ENCODE measurements at places on chromosomes 6 and 20. TPM values are rescaled to one million over a fixed set of nuclear protein-coding genes. Genes with fewer than 3 reads are reported as not detected.

- H3K4me1 ChIP-seq, result no peaks in the 10 kb centered on the region
- H3K4me3 ChIP-seq, result no peak overlapping the region
- no peaks in the 10 kb centered on the region for H3K27me3 ChIP-seq
- no peaks in the 10 kb centered on the region for H3K36me3 ChIP-seq
- no peak for DNase-seq
- no peak overlapping the region for H3K27ac ChIP-seq
These were observed 110.2 kb downstream of the FAM50B start for GRCh38 chr6:3959385-3959784.

DNA sequence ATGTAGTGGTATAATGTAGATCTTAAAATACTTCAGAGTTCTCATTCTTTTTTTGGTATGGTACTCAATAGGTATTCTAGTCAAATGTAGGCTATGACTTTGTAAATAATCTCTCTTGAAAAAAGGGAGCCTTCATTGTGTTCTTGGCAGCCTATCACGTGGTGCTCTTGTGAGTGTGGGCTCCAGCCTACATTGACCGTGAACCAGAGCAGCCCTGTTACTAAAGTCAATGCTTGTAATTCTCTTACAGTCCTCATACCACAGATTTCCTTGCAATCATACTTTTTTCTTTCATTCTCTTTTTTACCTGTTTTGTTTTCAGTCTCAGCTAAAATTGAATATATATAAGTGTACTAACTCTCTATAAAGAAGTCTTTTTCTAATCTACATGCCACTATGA is 31.1 kb downstream of the ARID1B start:
- DNase-seq, result no peak
- H3K27ac ChIP-seq, result peak overlapping the region; percentile 27
- H3K4me3 ChIP-seq, result no peak overlapping the region
- H3K27me3 ChIP-seq, result no peaks in the 10 kb centered on the region
- H3K4me1 ChIP-seq, result peaks cover 24% of the 10 kb centered on the region

The EFCAB8 gene
- total RNA-seq, result 0.18 TPM

The EPB41L2 gene
- total RNA-seq, result 35.9 TPM

DNA sequence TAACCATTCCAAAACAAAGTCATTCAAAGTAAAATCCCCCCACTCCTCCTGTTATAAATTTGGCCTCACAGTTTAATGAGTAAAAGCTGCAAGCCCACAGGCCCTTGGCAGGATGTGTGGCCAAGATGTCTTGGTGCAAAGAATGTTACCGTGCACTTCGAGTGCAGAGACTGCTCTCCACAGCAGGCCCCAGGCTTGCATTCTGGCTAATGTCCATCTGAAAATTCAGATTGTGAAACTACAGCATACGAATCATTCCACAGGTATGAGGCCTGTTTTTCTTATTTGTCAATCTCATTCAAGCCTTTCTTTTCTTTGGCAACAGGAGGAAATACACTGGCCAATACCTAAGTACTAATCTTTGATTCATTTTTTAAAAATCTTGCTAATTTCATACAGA is 7.1 kb downstream of the RPS6KA2 start:
- H3K4me3 ChIP-seq, result no peak overlapping the region
- H3K36me3 ChIP-seq, result no peaks in the 10 kb centered on the region
- no peak for DNase-seq
- H3K27ac ChIP-seq, result no peak overlapping the region
- H3K27me3 ChIP-seq, result no peaks in the 10 kb centered on the region
- no peaks in the 10 kb centered on the region for H3K4me1 ChIP-seq

The ENPP1 gene
- total RNA-seq, result 0.16 TPM

DNA sequence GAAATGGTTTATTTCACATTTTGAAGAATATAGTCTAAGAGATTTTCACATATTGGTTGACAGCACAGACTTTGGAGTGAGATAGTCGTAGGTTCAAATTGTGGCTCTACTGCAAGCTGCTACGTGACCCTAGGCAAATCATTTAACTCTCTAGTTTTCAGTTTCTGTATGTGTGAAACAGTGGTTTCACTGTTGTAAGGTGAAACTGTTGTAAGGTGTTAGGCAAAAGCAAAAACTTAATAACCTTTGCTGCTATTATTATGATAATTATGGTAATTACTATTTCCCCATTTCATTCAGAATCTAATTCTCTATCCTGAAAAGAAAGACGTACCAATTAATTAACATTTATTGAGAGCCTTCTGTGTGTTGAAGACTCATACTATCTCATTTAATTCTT is 144.2 kb downstream of the REV3L start:
- peak; percentile 78 for DNase-seq
- peak overlapping the region; percentile 16 for H3K27ac ChIP-seq
- no peak overlapping the region for H3K4me3 ChIP-seq
- no peaks in the 10 kb centered on the region for H3K27me3 ChIP-seq
- peaks cover 2% of the 10 kb centered on the region for H3K36me3 ChIP-seq

The TFAP2B gene
- total RNA-seq, result 0.08 TPM

Data from GM12878 (cell line).